Lung microvascular endothelial cell (primary cell): ENCODE measurements at places on chromosomes 2 and 18. TPM values are rescaled to one million over a fixed set of nuclear protein-coding genes. Genes with fewer than 3 reads are reported as not detected.

DNA sequence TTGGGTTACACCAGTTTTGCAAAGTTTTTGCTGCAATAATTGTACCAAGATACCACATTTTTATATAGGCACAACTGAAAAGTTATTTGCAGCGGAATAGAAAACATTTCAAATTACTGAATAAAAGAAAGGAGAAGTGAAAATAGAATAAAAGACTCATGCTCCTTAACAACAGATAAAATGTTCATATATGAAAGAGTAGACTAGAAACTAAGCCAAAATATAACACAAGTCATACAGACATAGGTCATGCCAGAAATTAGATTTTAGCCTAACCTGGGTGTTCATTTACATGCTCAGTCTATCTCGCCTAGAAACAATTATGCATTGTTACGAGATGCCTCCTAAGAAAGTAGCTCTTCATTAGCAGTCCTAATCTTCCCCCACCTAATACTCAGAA lies 16.4 kb upstream of the MAP3K20 start:
- DNase-seq: no peak

GRCh38 chr2:191351921-191352320 lies 106.7 kb downstream of the MYO1B start:
- DNase-seq: no peak

- no peak for DNase-seq
Measured at GRCh38 chr2:181046833-181047232, 66.4 kb downstream of the UBE2E3 start.

DNA sequence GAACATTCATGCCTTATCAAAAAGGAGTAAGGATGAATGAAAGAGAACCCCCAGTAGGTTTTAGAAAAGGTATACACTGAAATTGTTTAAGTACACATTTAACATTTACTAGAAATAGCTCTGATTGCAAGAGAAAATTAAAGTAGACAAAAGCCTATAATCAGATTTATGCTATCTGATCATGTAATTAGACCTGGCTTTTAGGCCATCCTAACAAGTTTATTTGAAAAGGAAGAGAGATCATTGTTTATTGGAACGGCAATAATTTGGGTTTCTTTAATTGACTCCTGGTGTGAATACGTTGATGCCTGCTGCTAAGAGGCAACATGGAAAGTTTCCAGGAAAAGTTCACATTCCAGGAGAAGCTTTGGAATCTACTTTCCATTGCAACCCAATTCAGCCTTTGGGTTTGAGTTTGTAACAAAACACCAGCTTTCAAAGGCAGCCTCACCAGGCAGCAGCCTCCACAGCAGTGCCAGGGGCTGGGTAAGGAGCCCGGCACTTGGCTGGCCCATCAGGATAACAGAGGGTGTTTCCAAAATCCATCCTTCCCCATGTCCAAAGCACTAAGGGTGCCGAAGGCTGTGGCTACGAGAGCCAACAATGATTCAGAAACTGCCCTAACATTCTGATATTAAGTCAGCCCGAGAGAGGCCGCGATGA lies 18.0 kb downstream of the FZD7 start:
- no peak for DNase-seq

Gene TTN
- 0.60 and 1.3 TPM in 2 replicates for total RNA-seq

Gene DPP10
- total RNA-seq: not detected in 2 replicates

Gene KCNJ3
- not detected in 2 replicates for total RNA-seq

Gene DUSP19
- total RNA-seq: 1.5 and 3.6 TPM in 2 replicates
